ENCODE measurements at places on chromosomes 1 and 21.

GRCh38 chr1:209748620-209749019, 7.2 kb upstream of the TRAF3IP3 start:
- no peak for DNase-seq

GRCh38 chr1:54421101-54421504, 14.9 kb upstream of the SSBP3 start:
- no peak for DNase-seq

GRCh38 chr1:225685476-225686176, 32.7 kb upstream of the ENAH start:
- no peak for DNase-seq

DNA sequence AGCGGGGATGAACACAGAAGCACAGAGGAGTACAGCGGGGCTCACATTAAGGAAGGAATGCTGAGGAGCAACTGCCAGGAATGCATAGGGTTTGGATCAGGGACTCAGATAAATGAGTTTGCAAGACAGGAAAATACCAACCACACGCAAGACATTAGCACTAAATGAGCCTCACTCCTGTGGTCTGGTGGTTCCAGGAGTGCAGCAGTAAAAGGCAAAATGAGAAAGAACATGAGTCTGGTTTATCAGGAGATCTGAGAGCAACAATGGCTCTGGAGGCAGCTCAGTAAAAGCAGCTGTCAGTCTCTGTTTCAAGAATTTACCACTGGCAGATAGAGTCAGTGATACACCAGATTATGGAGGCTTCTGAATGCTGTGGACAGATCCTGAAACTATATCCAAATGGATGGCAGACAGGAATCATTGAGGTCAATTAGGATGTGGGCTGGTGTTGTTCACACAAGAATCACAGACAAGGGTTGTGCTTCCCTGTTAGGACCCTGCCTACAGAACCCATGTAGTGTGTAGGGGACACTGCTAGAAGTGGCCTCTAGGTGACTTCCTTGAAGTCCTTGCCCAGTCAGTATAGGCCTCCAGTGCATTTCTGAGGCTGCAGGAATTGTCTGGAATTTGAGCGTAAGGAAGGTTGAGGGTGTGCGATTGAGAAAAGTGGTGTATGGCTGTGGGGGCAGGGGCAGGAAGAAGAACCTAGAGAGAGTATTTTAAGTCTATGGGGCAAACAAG, 50.3 kb downstream of the CASQ2 start:
- DNase-seq, result no peak

DNA sequence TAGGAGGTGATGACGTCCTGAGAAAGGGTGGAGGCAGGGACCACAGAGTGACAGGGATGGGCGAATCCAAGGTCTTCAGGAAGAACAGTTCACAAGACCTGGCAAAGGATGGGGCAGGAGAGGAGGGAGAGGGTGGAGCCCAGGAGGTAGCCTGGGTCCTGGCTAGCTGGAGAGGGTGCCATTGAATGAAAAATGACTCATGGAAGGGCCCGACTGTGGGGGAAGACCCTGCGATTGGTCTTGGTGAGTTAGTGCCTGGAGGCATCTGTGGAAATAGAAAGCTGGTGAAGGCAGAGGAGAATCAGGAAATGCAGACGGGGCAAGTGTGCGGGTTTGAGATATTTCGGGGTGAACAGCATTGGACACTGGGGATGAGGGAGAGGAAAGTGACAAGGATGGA, 60.3 kb upstream of the SLC45A1 start:
- DNase-seq, result no peak

GRCh38 chr1:21149430-21149854, 27.3 kb downstream of the EIF4G3 start:
- DNase-seq, result no peak

DNA sequence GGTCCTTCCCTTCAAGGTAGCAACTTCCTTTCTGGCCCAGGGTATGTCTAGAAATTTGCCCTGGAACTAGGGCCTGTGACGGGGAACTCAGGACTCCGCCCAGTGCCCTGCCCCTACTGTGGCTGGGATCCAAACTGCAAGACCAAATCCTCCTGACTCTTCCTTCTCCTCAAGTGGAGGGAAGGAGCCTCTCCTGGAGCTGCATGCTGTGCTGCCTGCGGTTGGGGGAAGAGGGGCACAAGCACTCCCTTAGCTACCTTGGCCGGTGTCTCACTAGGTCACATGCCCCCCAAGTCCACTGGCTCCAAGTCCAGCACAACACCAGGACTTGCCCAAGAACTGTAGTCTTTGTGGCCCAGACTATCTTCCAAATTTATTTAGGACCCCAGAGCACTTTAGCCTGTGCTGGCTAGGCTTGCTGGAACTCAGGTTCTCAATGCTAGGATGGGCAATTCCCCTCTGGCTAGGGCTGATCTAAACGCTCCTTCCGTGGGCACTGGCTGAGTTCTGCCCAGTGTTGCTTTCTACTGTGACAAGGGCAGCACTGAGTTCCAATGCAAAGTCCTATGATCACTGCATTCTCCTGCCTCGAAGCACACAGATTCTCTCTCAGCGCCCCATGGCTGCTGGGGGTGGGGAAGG, 12.2 kb downstream of the ADSS2 start:
- DNase-seq, result no peak

GRCh38 chr1:204848579-204848978, 22.1 kb upstream of the NFASC start:
- no peak for DNase-seq

DNA sequence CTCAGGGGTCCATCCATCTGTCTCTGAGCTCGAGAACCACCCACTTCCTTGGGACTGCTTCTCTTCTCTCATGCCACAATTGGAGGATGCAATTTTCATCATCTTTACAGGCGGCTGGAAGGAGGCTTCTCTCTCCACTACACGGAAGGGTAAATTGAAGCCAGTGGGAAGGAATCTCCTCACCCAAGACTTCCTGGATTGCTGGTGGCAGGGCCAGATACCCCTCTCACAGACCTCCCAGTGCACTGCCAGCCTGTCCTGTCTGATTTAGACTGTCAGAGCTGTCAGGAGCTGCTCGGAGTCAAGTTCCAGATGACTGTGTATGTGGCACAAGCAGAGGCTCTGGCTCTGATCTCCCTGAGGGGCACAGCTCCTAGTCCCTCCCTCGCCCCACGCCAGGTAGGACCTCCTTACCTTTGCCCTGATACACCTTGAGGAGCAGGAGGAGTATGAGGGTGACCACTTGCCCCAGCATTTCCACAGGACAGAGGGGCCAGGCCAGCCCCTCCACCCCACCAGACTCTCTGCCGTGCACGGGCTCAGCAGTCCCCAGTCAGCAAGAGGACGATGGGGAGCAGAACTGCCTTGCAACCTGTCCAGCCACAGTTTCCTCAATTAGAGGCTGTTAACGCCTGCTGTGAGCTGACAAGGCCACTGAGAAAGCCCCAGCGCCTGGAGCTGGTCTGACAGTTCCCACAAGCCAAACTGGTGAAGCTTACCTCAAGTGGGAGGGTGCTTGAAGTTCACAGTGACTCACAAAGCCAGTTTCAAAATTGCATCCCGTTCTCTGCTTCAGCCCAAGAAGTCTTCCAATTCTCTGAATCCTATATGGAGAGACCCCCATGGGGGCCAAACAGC, at the start of gene CD244:
Gene CD244, minus strand, starts transcription at position 685 of the 858 bp plus-strand sequence. Its CDS starts 210 bp downstream, at position 475.
- no peak for DNase-seq

GRCh38 chr1:44802306-44803061, 2.3 kb downstream of the PLK3 start:
- no peak for DNase-seq

DNA sequence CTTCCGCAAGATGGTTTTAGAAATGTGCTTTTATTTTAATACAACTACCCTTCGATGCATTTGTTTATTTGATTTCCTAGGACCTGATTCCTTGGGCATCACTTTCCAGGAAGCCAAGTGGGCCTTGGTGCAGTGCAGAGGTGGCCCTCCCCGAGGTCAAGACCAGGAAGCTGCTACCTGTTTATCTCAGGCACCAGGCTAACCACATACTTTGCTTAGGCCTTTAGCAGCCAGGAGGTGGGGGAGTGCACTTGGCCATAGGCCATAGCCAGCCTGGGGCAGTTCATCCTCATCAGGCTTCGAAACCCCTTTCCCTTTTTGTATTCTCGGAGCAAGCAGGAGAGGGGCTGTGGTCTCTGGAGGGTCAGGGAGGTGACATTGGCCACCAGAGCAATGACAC, 45.4 kb downstream of the SMYD2 start:
- DNase-seq, result no peak

GRCh38 chr21:41634211-41634694, 126.3 kb upstream of the TMPRSS2 start:
- DNase-seq, result no peak

GRCh38 chr1:84869720-84870119, 23.3 kb downstream of the LPAR3 start:
- no peak for DNase-seq

Measured in adrenal gland (tissue), 19 donors.